ENCODE measurements at places on chromosomes 12 and 14.

- DNase-seq = no peak
Measured at GRCh38 chr14:31487886-31488285, at the start of gene GPR33. GPR33 (minus strand) TSS chr14:31488039; CDS start chr14:31483965, 4,074 bp downstream.

DNA sequence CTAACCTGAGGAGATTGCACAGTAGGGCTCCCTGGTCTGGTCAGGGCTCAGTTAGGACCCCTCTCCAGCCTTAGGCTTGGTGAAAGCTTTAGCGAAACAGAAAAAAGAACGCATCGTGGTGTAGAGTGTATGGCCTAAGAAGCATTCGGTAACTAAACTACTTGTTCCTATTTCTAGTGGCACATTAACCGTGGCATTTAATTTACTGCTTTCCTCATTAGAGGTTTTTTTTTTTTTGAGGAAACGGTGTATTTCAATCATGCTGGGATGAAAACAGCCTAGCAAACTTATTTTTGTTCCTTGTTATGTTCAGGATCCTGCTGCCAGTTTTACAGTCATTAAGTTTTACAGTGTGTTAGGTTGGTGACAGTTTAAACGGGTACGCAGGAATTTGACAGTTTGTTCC is 518 bp upstream of the OSBPL8 start:
- no peak for DNase-seq

- no peak for DNase-seq
Measured at GRCh38 chr14:58138031-58138713, 13.8 kb downstream of the ARMH4 start.

- no peak for DNase-seq
Measured at GRCh38 chr12:34347367-34347766, 325.1 kb downstream of the ALG10 start.

DNA sequence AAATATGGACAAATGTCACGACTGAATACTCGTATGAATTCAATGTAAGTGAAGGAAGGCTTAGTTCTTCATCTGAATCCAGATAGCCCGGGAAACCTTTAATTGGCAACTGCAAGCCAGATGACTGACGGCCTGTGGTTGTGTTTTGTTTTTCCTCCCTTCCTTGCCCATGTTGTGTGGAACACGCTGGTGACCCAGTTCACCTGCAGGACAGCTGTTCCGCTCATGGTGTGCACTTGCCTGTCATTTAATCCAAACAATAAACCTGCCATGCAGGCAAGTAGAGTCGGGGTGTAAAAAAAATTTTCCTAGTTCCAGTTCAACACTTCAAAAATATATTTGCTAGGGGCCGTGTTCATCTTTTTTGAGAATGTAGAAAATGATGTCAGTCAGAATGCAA is 88.0 kb downstream of the TMEM132D start:
- no peak for DNase-seq

DNA sequence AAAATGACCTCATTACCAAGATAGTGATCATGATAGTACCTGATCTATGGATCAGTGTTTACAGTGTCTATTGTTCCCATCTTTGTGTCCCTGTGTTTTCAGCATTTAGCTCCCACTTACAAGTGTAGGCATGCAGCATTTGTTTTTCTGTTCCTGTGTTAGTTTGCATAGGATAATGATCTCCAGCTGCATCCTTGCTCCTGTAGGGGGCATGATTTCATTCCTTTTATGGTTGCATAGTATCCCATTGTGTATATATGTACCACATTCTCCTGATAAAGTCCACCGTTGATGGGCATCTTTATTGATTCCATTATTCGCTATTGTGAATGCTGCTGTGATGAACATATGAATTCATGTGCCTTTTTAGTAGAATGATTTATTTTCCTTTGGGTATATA is 215.4 kb upstream of the NAV3 start:
- no peak for DNase-seq

GRCh38 chr12:84329938-84330337 is 582.7 kb downstream of the SLC6A15 start:
- no peak for DNase-seq

- DNase-seq = no peak
Measured at GRCh38 chr12:54968181-54968730, 16.3 kb downstream of the TESPA1 start.

GRCh38 chr12:120378036-120378435 is 9.1 kb upstream of the MSI1 start:
- no peak for DNase-seq

DNA sequence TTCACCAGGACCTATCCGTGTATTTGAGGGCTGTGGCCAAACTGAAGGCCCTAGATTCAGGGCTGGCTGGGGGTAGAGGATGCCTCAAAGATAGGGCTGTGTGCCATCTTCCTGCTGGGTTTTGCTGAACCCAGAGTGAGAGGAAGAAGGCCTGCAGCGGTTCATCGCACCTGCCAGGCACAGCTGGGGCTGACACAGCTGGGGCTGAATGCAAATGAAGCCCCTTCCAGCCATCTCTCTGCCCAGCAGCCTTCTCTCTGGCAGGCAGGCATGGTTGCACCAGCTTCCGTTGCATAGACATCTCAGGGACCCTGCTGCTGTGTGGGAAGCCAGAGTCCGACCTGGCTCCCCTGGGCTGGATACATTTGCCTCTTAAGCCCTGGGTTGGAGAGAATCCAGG is 152.4 kb downstream of the TSPAN9 start:
- no peak for DNase-seq

DNA sequence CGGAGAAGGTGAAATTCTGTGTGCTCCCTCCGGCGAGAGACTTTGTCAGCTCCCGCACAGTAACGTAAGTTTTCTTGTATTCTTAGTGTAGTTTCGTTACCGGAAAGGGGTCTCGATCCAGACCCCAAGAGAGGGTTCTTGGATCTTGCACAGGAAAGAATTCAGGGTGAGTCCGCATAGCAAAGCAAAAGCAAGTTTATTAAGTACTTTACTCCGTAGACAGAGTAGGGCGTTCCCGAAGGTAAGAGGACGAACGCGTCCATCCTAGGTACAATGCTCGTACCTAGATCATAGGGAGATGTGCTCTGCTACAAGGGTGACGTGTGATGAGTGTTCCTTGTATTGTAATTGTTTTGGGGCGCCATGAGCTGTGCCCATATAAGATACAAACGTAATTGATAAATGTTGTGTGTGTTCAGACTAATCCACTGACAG is 293 bp downstream of the IFI27L1 start:
- DNase-seq = no peak

GRCh38 chr14:100755649-100756048 is 29.0 kb downstream of the DLK1 start:
- DNase-seq = no peak

- DNase-seq = peak; percentile 65
Measured at GRCh38 chr14:50763382-50764007, 67.5 kb downstream of the NIN start.

GRCh38 chr12:63770375-63770774 is 9.3 kb upstream of the RXYLT1 start:
- no peak for DNase-seq

- no peak for DNase-seq
Measured at GRCh38 chr12:16331998-16332397, 15.4 kb upstream of the MGST1 start.

GRCh38 chr12:67457136-67457535 is 188.0 kb downstream of the CAND1 start:
- DNase-seq = no peak

DNA sequence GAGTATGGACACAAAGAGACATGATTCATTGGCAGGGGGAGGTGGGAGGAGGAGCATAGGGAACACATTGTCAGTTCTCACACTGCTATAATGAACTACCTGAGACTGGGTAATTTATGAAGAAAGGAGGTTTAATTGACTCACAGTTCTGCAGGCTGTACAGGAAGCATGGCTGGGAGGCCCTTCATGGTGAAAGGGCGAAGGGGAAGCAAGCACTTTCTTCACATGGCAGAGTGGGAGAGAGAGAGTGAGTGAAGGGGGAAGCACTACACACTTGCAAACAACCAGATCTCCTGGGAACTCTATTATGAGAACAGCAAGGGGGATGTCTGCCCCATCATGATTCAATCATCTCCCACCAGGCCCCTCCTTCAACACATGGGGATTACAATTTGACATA is 391.8 kb downstream of the BMP4 start:
- no peak for DNase-seq

DNA sequence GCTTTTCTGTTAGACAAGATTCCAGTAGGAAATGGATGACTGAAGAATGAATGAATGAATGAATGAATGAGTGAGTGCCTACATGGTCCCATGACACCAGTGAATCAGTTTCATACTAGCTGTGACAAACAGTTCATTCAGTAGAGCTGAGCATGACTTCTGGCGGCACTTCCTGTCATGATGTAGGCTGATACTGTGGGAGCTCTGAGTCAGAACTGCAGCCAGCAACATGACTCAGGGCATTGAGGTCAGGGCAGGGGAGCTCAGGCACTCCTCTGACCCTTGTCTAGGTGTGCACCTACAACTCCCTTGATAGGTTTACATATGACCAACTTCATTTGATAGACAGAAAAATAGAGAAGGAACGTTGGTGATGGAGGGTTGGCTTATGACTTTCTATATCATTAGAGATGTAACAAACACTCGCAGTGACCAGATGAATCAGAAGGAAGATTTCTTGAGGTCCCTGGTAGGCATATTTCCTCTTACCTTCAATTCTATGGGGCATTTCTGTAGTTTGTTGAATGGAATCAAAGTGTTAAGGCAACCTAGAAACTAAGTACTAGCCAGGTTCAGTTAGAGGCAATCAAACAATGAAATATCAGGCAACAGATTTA is 139.3 kb upstream of the ARHGAP5 start:
- no peak for DNase-seq

DNA sequence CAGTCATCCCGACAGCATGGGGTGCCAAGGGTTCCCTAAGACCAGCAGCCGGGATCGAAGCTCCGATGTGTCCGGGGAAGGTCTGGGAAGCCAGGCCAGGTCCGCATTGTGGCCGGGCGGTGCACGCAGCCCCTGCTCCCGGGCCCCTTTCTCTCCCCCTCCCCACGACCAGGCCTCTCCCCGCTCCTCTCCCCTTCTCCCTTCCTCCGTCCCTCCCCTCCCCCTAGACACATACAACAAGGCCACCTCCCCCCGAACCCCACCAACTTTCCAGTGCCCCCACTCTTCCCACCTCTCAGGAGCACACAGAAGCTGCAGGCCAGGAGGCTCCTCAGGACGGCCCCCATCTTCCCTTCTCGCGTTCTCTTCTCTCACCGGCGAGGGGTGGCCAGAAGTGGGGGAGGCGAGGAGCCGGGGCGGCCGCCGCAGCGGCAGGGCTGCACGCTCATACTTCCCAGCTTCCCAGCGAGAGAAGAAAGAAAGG is 413 bp downstream of the LRP6 start:
- DNase-seq = no peak

DNA sequence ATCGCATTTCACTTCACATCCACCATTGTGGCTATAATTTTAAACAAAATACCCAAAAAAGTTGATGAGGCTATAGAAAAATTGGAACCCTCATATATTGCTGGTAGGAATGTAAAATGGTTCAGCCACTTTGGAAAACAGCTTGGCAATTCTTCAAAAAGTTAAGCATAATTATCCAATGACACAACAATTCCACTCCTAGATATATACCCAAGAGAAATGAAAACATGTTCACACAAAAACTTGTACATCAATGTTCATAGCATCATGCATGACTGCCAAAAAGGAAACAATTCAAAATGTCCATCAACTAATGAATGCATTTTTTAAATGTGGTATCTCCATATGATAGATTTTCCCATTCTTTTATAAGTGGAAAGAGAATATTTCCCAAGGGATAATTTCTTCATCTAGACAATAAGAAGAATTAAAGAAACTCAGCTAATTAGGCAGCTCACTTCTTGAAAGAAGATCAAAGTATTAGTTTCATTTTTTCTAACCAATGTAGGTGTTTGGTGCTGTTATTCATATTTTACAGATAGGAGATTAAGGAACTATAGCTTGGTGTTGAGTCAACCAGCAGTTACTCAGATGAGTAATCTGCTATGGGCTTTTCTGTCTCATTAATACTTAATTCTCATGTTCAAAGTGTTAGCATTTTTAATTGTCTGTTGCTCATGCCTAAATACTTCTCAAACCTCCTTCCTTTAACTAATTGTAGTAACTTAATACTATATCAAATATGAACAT is 32.8 kb downstream of the YEATS4 start:
- no peak for DNase-seq

- peak; percentile 51 for DNase-seq
Measured at GRCh38 chr12:2811801-2812200, 667 bp upstream of the ITFG2 start.

- DNase-seq = no peak
Measured at GRCh38 chr14:92649066-92649465, 99.4 kb downstream of the LGMN start.

- no peak for DNase-seq
Measured at GRCh38 chr14:95151561-95151960, 5.8 kb downstream of the DICER1 start.

- DNase-seq = peak; percentile 62
Measured at GRCh38 chr12:43285159-43285598, 266.8 kb downstream of the ADAMTS20 start.

DNA sequence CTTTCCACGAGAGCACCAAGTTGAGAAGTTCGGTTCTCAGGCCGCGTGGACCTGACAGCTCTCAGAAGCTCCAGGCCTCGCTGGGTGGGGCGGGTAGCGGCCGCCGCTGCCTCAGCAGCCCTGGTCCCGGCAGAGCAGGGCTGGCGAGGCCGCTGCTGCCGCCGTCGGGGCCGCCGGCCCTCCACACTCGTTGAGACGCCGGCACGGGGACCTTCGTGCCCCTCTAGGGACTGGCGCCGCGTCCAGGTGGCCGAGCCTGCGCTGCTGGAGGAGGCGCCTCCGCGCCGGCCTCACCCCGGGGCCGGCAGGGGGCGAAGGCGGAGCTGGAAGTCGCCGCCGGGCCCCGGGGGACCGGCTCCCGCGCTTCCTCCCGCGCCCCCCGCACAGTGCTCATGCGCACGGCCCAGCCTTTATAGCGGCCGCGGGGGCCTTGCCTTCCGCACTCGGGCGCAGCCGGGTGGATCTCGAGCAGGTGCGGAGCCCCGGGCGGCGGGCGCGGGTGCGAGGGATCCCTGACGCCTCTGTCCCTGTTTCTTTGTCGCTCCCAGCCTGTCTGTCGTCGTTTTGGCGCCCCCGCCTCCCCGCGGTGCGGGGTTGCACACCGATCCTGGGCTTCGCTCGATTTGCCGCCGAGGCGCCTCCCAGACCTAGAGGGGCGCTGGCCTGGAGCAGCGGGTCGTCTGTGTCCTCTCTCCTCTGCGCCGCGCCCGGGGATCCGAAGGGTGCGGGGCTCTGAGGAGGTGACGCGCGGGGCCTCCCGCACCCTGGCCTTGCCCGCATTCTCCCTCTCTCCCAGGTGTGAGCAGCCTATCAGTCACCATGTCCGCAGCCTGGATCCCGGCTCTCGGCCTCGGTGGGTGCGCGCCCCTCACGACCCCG is at the start of gene COCH:
Gene COCH (plus strand): TSS at position 440 of the 879 bp plus-strand sequence. CDS start 380 bp downstream, at position 820.
- DNase-seq = peak; percentile 81

DNA sequence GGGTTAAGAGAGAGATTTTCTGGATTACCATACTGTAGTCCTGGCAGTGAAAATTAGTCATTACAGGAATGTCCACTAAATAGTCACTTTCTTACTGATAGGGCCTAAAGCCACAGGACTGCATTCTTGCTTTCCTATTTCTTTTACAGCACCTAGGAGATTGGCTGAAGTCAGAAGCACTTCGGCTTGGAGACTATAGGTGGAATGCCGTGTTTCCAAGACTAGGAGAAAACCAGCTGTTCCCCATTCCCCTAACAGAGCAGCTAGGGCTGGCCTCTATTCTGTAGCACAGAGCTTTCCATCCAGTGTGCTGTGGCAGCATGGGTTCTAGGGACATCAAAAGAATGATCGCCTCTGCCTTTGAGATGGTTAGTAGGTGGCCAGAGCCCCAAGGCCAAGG is 15.1 kb downstream of the PIGH start:
- DNase-seq = no peak
